ENCODE measurements at places on chromosomes 7 and 10.

DNA sequence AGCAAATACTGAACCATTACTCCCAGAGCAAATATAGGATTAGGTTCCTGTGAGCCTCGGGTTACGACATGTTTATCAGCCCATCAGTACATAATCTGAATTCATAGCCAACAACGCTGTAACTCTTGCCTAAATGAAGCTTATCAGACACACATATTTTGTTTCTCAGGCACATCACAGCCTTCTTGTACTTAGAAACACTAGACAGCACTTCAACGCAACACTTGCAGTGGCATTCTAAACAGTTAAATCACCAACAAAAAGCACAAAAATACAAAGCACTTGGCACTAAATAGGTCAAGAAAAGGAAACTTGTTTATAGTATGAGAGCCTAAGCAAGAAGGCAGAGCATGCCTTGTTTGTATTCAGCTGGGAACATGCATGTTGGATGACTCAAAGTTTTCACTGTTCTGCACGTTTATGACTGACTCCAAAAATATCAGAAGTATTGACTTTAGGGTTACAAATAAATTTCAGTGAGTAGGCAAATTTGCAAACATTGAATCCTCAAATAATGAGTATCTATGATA, 75.0 kb downstream of the VPS50 start:
- DNase-seq = no peak

GRCh38 chr7:133691727-133692610, 435.2 kb upstream of the LRGUK start:
- no peak for DNase-seq

DNA sequence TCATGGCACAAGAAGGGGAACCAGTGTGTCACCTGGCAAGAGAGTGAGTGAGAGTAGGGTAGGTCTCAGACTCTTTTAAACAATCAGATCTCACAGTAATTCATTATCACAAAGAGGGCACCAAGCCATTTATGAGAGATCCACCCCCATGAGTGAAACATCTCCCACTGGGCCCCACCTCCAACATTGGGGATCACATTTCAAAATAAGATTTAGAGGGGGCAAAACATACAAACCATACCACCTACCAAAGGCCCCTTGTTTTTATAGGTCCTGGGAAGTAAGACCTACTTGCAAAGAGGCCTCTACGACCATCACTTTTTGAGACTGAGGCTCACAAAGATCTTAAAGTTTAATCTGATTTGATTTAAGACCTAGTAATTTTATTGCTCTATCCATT, 134.9 kb downstream of the NRCAM start:
- DNase-seq = no peak

DNA sequence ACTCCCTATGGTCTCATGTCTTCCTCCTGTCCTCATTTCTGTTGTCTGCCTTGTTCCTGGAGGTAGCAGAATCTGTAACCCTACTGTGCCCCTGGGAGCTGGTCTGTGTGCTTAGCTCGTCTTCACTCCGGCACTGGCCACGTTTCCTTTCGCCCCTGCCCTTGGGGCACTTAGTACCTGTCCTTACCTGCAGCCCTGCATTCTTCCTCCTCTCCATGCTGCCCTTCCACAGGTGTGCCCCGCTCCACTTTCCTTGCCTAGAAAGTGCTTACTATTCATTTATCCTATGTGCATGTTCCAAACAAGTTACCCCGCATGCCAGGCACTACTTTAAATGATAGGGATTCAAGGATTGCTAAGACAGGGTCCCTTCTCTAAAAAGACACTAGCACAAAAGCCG, 199.9 kb upstream of the ZMIZ1 start:
- no peak for DNase-seq

- no peak for DNase-seq
Observed at GRCh38 chr10:57977262-57977661, 290.4 kb downstream of the IPMK start.

GRCh38 chr10:49749556-49750491, 12.3 kb downstream of the OGDHL start:
- DNase-seq = no peak

GRCh38 chr7:5232485-5232837, 42.4 kb downstream of the WIPI2 start:
- no peak for DNase-seq

GRCh38 chr7:13988065-13988464, 1.4 kb downstream of the ETV1 start:
- no peak for DNase-seq

- no peak for DNase-seq
Observed at GRCh38 chr10:45444976-45445898, 71.2 kb downstream of the ALOX5 start.

DNA sequence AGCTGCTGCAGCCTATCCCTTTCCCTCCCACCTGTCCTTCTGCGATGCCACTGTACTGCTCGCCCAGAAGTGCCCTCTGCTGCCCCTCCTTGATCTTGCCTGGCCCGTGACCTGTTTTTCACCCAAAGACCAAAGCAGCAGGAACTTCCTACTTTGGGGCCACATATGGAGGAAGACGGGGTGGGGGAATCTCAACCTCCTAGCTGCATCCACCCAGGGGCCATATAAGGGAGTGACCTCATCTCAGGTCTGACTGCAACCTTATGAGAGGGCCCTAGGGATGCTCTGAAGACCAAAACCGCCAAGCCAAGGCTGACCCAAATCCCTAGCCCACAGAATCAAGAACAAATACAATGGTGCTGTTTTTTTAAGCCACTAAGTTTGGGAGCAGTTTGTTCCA, 15.7 kb downstream of the PRKCQ start:
- DNase-seq = no peak

- DNase-seq = peak; percentile 17
Observed at GRCh38 chr7:130491841-130492522, at the start of gene MEST. Gene MEST, plus strand, starts transcription at chr7:130492085. Its CDS starts 229 bp downstream, at chr7:130492314.

DNA sequence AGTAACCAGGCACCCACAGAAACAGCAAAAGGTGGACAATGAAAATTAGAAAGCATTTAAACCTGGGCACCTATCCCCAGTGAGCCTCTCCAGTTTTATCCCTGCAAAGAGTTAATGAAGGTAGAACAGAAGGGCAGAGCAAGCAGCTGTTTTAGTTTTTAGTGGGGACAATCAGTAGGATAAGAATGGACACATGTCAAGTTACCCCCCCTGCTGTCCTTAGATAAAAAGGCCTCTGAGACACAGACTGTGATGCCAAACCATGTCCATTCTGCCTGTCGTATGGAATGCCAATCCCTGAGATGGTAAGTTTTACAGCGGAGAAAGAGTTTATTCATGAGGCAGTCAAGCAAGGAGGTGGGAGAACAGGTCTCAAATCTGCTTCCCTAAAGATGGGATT, 162.6 kb upstream of the AGR3 start:
- no peak for DNase-seq

GRCh38 chr10:836782-837181, 94.7 kb downstream of the LARP4B start:
- DNase-seq = no peak

DNA sequence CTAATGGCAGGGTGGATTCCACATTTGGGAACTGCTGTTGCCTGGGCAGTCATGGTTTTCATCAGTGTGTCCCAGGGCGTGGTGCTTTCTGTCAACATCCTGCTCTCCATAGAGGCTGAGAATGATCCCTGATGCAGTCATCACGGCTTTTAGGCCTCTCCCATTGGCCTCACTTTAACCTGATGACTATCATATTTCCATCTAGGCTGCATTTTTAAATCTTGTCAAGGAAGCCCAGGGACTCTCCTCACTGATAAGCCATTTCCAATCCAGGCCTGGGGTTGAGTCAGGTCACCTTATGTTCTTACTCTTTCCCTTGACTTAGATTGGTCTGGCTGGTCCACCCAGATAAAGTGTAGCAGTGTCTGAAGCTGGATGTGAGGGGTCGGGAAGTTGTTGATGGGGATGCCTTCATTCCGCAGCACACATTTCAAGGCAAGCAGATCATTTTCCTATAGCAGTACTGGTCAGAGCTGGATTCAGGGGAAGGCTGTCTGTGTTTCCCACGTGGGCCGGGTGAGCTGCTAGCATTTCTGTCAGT, 177.0 kb downstream of the AUTS2 start:
- no peak for DNase-seq

GRCh38 chr10:77716458-77717317, 79.1 kb upstream of the KCNMA1 start:
- DNase-seq = no peak

DNA sequence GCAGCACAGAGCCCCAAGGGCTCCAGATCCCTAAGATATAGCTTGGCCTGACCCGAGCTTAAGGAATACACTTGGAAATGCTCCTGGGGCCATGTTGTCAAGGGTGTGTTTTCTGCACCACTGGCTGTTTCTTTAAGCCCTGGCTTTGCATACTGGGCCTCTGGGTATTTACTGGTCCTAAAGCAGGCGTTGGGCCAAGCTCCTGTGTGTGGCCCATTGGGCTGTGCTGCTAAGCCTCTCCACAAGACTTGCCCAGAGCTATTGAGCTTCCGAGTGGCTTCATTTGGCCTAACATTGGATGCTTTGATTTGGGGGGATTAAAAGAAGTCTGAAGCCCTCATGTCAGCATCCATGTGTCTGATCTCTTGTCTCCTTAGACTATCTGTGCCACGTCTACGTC, 5.2 kb downstream of the YKT6 start:
- DNase-seq = no peak

DNA sequence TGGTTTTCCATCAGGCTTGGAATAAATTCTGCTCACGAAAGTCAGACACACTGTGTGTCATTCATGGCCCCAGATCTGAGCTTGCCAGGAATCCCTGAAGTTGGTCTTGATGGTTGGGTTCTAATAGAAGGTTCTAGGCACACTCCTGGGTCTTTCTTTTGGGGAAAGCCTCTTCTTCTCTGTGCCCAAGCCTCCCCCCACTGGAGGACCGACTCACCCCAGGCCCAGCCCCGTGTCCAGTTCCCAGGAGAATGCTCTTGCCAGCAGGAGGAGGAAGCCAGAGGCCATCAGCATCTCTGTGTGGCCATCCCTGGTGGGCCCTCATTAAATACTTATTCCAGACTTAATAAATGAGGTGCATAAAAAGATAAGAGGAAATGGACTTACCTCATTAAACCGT, 548.0 kb downstream of the TCERG1L start:
- DNase-seq = no peak

DNA sequence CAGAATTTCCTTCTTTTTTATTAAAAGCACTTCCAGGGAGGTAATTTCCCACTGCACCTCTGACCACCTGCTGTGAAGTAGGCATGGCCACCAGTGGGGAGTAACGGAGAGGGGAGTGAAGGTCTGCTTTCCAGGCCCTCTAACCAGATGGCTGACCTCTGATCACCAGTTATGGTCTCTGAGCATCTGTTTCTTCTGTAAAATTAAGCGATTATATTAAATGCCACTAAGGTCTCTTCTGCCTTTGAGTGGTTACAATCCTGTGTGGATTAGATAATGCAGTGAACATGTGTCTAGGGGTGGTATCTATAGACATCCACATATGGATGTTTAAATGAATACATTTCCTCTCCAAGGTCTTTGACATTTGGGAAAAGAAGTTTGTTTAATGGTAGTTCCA, 199.6 kb downstream of the HERPUD2 start:
- DNase-seq = no peak

GRCh38 chr10:121611393-121612159, 13.3 kb upstream of the FGFR2 start:
- no peak for DNase-seq

DNA sequence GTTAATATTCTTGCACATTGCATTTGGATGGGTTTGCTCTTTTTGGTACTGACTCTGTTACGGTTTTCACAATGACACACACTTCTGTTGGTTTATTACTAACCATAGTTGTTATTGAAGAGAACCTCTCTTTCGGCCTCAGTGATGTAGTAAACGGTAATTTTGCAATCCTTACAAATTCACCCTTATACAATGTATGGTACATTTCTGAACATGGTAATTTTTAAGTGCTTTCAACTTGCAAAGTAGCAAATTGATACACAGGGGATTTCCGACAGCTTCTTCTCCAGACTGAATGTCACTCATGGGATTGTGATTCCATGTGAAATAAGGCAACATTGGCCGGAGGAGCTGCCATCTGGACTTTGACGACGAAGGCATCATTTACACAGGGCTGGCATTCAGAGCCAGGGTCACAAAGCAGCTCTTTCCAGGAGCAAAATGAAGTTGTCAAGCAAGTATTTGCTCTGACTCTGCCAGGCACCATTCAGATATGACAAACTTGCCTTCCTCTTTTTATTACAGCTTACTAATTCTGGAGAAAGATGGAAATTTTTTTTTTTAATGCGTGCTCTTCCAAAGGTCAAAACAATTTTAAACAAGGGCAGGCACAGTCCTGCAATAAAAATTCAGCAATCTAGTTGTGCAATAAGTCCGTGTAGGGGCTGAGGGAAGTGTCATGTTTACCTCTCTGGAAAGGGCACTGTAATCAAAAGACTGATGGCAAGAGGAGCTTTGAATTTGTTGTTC, 711.5 kb upstream of the C7orf33 start:
- no peak for DNase-seq

DNA sequence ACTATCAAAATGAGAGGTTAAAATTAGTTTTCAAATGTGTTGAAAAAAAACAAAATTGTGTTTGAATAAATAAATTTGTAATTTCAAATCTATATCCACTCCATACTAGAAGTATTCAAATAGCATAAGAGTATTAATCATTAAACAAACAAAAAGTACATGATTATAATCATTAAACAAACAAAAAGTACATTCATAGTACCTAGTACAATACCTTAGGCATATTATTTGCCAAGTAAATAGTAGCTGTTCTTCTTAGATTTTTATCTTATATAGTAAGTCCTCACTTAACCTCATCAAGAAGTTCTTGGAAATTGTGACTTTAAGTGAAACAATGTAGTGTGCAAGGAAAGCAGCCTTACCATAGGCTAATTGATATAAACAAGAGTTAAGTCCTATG, 349.3 kb upstream of the VWC2 start:
- DNase-seq = no peak

GRCh38 chr10:104323760-104324201, 14.5 kb downstream of the ITPRIP start:
- no peak for DNase-seq

DNA sequence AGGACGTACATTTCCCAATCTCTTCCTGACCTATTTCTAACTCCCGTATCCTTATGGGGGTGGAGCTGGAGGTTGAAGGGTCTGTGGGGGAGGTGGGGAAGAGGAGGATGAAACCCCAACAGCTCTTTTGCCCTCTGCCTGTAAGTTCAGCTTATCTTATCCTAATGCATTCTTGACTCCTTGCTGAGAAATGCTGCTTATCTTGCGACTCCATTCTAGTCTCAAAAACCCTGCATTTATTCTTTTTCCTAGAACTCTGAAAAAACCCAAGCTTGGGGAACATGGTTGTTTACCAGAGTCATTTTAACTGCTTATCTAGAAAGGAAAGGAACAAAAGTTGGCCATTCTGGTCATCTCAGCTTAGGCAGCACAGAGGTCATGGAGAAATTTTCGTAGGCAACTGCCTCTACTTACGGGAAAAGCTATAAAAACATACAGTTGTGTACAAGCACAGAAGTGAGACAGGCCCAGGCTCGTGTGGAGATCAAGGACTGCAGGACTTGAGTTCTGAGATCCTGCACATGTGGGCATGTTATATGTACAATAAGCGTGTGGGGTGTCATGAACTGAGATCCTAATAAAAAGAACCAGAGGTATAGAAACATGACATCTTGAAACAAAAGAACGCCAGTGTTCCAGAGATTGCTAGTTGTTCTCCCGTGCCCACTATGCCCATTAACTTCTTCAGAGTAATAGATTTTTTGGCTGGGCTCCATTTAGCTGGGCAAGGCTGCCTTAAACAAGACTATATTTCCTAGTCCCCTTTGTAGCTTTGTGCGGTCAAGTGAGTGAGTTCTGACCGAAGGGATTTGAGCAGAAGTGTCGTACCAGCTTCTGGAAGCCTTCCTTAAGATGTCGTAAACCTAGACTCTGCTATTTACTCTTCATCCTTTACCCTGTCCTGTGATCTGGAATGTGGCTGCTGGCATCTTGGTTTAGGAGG, 9.6 kb downstream of the INMT start:
- no peak for DNase-seq

Measured in activated CD8-positive, alpha-beta T cell treated with anti-CD3 and anti-CD28 coated beads for 36 hours (primary cell).